ENCODE measurements at places on chromosomes 16 and 17.

DNA sequence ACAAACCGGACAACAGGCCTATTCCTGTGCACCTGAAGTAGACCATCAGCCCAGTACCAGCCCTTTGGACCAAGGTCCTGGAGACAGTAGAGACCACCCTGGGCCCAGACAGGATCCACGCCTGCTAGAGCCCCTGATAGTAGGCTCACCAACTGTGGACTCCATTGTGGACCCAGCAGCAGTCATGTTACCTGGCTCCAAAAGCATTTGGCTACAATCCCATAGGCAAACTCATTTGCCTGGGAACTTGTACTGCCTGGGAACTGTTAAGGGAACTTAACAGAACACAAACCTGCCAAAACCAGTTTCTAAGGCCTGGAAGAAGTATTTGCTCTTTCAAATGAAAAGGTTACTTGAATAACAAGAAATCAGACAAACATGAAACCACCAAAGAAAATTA, 10.0 kb upstream of the ACSM1 start:
- DNase-seq = no peak

GRCh38 chr17:52120465-52120864, 38.0 kb downstream of the CA10 start:
- no peak for DNase-seq

GRCh38 chr17:67548693-67549092, 169.0 kb upstream of the NOL11 start:
- DNase-seq = no peak

- DNase-seq = no peak
Measured at GRCh38 chr17:19019041-19019941, 14.7 kb upstream of the FAM83G start.

DNA sequence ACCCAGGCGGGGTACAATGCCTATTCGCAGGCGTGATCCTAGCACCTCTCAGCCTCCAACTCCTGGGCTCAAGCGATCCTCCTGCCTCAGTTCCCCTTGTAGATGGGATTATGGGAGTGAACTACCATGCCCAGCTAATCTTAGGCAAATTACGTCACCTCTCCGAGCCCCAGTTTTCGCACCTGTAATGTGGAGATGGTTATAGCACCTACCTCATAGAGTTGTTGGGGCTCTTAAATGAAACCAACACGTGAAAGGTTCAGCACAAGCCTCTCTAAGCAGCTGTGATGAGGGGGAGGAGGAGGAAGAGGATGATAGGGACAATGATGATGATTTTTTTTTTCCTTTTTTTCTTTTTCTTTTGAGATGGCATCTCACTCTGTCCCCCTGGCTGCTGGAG, 59.9 kb downstream of the ABR start:
- DNase-seq = no peak

- DNase-seq = no peak
Measured at GRCh38 chr16:48576927-48577326, 33.1 kb downstream of the N4BP1 start.

- DNase-seq = no peak
Measured at GRCh38 chr17:13153036-13153435, 135.2 kb upstream of the ELAC2 start.

DNA sequence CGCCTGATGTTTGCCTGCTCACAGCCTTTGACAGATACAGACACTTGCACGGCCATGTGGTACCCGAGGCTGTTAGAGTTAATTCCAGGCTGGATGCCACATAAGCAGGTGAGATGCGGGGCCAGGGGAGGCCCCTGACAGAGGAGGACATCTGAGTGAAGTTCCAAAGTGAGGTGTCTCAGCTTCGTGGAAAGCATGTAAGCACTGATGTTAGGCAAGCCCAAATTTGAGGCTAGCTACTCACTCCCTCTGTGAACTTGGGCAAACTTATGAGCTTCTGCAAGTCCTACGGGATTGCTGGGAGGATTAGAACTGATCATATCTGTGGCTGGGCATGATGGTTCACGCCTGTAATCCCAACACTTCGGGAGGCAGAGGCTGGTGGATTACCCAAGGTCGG, 39.3 kb upstream of the MARCHF10 start:
- DNase-seq = no peak

- DNase-seq = no peak
Measured at GRCh38 chr17:73921306-73921705, 277.1 kb upstream of the SDK2 start.

DNA sequence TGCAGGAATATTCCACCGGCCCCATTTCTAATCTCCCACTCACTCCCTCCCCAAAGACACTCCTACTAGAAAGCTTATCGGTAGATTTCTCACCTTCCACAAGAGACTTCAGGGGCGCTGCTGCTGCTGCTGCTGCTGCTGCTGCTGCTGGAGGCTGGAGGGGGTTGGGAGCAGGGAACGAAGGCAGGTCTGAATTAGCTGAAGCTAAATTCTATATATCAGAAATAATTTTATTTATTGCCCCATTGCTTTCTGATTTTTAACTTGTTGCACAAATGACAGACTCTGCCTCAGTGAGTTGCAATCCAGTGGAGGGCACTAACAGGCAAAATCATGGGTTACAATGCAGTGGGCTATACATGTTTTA, 25.8 kb upstream of the HLF start:
- DNase-seq = no peak

DNA sequence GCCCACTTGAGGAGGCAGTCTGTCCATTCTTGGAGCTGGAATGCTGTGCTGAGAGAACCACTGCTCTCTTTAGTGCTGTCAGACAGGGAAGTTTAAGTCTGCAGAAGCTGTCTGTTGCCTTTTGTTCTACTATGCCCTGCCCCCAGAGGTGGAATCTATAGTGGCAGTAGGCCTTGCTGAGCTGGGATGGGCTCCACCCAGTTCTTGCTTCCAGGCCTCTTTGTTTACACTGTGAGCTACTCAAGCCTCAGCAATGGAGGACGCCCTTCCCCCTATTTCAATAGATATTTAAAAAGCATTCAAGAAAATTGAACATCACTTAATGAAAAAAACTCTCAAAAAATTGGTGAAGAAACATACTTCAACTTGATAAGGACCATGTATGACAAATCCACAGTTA, 313.5 kb downstream of the PHKB start:
- DNase-seq = peak; percentile 44

DNA sequence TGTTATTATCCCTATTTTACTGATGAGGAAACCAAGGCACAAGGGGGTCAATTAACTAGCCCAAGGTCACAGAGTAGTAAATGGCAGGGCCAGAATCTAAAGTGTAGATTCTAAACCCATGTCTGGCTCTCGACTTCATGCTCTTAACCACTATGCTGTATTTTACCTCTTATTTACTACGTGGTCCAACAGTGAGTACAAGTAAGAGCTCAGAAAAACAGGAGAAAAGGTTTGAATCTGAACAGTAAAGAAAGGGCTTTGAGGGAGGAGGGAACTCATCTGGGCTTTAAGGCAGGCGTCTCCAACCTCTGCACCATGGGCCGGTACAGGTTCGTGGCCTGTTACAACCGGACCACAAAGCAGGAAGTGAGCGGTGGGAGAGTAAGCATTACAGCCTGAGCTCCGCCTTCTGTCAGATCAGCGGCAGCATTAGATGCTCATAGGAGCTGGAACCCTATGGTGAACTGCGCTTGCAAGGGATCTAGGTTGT, 62.9 kb downstream of the SMURF2 start:
- peak; percentile 24 for DNase-seq

GRCh38 chr17:41519501-41520224, 973 bp upstream of the KRT15 start:
- DNase-seq = no peak

- DNase-seq = no peak
Measured at GRCh38 chr16:1612320-1613111, at the start of gene CRAMP1. Gene CRAMP1 (plus strand): TSS chr16:1612360. CDS start chr16:1614640, 2,280 bp downstream.

DNA sequence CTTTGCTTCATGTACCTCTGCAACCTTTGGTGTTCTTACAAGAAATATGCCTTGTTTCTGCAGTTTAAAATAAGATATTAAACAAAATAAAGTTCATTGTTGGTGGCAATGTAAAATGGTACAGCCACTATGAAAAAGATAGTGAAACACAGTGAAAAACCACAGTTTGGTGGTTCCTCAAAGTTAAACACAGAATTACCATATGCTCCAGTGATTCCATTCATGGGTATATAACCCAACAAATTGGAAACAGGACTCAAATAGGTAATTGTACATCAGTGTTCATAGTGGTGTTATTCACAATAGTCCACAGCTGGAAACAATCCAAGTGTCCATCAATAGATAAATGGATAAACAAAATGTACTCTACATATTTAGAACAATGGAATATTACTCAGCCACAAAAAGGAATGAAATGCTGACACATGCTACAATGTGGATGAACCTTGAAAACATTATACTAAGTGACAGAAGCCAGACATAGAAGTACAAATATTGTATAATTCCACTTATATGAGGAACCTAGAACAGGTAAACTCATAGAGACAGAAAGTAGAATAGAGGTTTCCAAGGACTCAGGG, 49.2 kb downstream of the CUEDC1 start:
- DNase-seq = no peak

DNA sequence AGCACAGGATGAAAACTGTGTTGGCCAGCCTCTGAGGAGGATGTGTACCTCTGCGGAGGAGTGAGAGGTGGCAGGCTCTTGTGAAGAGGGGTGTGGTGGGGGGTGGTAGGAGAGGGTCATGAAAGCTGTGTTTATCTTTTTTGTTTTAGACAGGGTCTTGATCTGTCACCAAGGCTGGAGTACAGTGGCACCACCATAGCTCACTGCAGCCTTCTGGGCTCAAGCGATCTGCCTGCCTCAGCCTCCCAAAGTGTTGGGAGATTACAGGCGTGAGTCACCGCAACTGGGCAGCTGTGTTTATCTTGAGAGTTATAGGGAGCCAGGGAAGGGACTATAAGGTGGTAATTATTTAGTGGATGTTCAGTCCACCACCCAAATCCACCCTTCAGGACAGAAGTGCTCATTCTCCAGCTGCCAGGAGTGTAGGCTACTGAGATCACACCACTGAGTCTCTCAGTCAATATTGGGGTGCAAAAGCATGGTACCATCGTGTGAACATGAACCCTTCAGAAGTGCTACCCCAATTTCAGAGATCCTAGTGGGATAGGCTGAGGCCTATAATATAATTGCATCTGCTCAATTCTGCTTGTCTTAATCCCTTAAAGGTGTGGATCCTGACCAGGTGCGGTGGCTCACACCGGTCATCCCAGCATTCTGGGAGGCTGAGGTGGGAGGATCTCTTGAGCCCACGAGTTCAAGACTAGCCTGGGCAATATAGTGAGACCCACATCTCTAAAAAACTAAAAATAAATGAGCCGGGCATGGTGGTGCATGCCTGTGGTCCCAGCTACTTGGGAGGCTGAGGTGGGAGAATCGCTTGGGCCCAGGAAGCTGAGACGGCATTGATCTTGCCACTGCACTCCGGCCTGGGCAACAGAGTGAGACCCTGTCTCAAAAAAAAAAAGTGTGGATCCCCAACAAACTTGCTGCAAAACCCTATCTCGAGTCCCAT, 788 bp upstream of the EXOC3L1 start:
- no peak for DNase-seq

Data from CMK (cell line).